ENCODE measurements at places on chromosomes 6 and 20.

DNA sequence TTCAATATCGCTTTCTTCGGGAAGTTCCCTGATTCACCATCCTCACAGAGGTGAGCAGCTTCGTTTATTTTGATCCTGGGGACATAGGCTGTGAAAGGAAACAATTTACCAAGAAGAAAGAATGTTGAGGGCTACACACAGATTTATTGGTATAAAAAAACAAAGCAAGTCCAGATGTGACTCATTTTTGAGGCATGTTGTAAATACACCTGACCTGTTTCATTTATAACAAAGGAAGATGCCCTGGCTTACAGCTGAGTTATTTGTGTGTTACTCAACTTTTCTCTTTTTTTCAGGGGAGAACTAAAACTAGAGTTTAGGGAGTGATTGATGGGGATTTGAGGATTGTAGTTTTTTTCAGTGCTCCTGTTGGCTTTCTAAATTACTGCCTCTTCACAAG, 489.5 kb downstream of the CBLN4 start:
- no peak for DNase-seq

- peak; percentile 49 for DNase-seq
Observed at GRCh38 chr6:149028767-149029405, 282.1 kb downstream of the UST start.

DNA sequence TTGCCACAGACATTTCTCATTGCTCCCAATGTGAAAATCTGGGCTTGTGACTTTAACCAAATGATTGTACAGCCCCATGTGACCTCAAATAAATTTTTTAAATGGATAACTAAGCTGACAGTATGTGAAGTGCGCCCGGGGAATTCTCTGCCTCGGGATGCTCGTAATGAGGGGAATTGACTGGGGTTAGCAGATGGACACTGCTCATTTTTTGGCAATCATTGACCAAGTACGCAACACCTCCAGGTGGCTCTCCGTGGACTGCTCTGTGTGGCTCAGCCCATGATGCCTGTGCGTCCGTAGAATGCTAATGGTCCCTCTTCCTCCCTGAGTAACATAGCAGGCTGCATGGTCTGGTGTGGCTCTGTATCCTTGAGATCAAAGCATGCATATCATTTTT, 42.4 kb downstream of the FARS2 start:
- no peak for DNase-seq

DNA sequence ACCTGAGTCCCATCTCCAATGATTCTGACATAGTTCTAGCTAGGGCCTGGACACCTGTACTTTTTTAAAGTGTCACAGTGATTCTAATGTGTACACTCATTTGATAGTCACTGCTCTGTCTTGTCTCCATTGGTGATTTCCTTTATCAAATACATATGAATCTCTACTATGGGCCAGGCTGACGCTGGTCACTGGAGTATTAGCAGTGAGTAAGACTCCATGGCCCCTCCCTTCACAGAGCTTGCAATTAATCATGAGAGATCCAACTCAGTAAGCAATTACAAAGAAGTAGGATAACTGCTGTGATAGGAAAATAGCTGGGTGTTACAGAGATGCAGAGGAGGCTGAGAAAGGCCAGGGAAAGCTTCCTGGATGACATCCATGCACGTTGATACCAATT, 19.3 kb upstream of the SASH1 start:
- DNase-seq = no peak

DNA sequence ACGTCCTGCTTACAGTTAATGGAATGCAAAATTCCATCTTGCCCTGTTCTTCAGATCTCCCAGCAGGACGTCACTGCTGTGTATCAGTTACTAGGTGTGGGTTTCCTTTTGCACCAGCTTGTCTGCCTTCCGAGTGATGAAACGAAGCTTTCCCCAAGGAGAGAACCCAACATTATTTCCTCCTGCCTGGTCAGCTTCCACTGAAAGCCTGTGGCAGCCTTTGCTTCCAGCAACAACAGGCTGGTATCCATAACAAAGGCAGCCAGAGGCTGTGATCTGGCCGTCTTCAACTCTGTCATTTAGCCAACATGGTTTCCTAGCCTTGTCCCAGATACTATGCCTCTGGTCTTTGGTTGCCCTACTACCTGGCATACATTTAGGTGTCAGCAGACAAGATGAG, 78.9 kb upstream of the HEY2 start:
- DNase-seq = no peak

DNA sequence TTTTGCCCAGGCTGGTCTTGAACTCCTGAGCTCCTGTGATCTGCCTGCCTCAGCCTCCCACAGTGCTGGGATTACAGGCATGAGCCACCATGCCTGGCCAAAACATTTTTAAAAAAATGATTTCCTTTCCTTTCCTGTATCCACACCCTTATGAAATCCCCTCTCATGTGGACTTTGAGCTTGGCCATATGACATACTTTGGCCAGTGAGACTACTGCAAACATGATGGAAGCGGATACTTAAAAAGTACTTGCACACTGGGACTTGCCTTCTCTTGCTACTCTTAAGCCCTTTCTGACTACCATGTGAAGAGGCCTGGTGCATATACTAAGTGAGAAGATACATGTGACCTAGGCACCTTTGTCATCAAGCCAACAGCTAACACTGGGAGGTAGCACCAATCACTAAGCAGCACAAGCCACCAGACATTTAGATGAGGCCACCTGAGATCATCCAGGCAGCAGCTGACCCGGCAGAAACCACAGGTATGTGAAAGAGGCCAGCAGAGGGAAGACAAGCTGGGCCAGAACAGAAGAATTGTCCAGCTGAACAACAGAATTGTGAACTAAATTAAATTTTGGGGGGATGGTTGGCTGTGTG, 78.5 kb upstream of the HDAC2 start:
- DNase-seq = no peak

DNA sequence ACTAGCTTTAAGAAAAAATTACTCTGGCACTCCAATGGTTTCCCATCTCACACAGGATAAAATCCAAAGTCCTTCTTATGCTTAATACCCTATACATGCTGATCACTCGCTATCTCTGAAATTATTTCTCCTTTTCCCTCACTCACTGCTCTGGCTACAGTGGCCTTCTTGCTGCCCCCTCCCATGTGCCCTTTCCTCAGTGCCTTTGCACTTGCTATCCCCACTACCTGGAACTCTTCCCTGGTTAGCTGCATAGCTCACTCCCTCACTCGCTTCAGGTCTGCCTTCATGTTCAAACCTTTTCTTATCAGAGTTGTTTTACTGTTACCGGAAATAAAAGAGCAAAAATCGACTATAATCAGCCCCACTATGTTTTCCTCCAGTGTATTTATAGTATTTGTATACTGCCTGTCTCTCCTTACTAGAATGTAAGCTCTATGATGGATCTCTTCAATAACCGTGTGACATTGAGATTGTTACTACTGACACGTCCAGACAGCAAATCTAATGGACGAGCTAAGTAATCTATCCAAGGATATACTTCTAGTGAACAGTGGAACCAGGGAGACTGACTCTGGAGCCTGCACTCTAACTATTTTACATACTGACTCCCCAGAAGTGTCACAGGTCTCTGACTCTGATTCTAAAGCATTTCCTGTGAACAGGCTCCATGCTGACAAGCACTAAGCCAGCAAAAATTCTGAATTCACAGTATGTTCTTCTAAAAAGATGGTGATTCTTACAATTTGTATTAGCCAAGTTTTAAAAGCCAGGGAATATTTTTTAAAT, 25.1 kb downstream of the FKBP5 start:
- DNase-seq = no peak

DNA sequence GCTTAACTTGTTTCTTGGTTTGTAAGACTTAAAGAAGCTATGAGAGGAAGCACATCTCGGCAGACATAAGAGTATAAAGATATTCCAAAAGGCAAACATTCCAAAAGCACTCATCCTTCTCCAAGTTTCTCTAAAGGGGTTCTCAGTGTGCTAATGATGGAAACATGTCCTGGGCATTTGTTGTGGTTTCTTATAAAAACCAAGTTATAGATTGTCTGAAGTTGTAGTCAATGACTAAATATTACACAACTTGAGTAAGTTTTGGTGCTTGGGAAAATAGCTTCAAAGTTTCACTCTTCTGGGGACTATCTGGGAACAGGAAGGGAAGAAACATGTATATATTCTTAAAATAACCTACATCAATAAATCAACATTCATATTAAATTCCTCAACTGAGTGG, 128.3 kb upstream of the TBX18 start:
- DNase-seq = no peak

DNA sequence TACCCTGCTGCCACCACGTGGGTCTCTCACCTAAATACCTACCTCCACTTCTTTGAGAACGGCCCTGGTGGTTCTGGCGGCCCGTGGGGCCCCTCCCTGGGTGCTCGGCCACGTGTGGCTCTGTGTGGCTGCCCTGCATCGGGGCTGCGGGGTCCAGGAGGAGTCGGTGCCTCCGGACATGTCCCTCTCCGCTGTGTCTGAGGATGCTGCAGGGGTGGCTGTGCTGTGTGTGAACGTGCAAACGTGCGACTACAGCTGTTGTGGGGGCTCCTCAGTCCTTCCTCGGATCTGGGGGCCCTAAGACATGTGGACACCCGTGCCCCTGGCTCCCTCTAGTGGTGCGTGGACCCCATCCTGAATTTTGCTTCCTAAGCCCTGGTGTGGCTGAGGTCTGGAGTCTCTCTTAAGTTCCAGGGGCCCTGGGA, 691.8 kb downstream of the QKI start:
- no peak for DNase-seq

DNA sequence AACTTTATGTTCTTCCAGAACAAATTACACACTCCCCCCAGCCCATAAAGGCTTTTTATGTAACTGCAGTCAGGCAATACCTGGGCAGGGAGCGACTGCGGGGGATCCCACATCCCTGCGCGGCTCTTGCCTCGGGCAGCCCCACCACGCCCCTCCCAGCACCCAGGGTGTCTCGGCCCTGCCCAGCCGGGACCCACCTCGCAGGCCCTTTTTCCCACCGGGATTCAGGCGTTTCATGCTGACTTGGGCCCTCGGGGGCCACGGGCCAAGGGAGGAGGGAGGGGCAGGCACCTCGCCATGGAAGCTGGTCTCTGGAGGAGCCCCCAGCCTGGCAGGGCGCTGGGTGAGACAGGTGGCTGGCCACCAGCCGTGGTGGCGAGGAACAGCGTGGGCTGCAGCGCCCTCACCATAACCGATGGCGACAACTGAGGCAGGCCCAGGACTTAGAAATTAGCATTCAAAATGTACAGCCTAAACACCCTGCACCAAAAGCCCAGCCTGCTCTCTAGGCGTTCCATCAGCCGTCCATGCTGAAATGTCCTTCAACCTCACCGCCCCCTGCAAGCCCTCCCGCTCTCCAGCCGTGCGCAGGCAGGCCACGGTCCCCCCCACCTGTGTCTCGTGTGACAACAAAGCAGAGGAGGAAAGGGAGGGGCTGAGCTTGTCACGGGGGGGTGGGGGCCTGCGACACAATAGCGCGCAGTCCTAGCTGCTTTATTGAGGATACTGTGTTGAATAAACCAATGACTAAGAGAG, 15.1 kb upstream of the FOXC1 start:
- DNase-seq = no peak

- DNase-seq = no peak
Observed at GRCh38 chr20:6767536-6768227, at the start of gene BMP2. TSS of gene BMP2 (plus strand) at chr20:6767686. CDS start at chr20:6770127, 2,441 bp downstream.

DNA sequence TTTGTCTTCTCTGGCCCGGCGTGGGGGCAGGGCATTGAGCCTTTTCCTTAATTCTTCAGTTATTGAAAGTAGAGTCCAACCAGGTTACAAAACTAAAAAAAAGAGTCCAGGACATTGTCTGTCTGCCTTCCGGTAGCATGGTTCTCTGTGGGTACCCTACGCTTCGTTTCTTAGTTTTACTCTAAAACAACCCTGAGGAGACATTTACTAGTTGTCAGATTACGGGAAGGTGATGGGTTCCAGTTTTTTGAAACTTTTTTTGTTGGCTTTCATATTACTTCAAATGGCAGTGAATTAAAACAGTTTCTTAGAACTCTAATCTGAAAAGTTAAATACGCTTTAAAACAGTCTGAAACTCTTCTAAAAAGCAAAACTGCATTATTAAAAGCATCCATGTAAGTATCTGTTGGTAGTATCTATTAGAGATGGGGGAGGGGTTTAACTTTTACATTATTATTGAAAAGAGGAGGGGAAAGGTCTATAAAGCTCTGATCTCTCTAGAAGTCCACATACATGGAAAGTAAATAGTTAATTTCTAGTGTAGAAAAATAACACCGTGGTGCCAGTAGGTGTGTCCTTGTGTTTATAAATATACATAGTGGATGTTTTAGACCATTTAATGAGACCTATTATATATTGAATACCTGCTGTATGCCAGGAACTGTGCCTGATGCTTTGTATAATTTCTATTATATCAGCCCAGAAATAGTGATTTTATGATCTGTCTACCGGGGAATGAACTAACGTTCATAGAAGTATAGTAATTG, 2.2 kb downstream of the BICRAL start:
- no peak for DNase-seq

DNA sequence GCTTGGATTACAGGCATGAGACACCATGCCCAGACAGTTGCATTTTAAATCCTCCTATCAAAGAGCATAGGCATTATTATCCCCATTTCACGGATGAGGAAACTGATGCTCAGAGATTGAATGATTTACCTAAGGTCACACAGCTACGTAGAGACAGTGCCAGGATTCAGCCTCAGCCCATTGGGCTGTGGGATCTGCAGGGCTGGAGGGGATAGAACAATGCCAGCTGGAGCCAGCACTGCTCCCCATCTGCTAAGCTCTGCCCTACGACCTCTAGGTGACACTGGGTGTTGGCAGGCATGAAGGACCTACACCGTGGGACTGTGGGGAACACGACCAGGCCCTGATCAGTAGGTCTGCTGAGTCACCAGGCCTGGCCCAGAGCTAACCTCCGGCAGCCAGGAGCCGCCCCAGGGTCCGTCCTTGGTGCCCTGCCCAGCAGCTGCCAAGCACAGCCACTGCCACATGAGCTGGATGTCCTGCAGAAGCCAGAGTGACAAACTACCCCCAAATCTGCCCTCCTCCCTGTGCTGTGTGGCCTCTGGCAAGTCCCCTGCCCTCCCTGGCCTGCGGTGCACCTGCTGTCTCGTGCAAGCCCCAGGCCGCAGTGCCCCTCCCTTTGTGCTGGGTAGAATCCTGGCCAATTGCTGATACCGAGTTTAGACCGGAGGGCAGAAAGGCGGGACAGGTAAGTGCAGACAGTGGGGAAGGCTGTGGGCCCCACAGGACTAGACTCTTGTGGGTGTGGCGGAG, 47.6 kb upstream of the PTGIS start:
- no peak for DNase-seq

- no peak for DNase-seq
Observed at GRCh38 chr6:67736816-67737215, 898.3 kb upstream of the ADGRB3 start.

GRCh38 chr20:11387189-11387754, 530.4 kb upstream of the BTBD3 start:
- DNase-seq = no peak

GRCh38 chr6:4287811-4288244, 152.5 kb upstream of the ECI2 start:
- no peak for DNase-seq

- no peak for DNase-seq
Observed at GRCh38 chr6:7999201-7999600, 65.0 kb downstream of the BLOC1S5 start.
